SK-MEL-5 (cell line): ENCODE measurements at places on chromosomes 13 and 19. TPM values are rescaled to one million over a fixed set of nuclear protein-coding genes. Genes with fewer than 3 reads are reported as not detected.

The RDH8 gene
- total RNA-seq: 0.53 and 2.4 TPM in 2 replicates

The OR7C1 gene
- 0.05 and 0.11 TPM in 2 replicates for total RNA-seq

The UNC13A gene
- 0.26 and 0.61 TPM in 2 replicates for total RNA-seq

The TMEM205 gene
- 79.4 and 87.3 TPM in 2 replicates for total RNA-seq
